ENCODE measurements at places on chromosomes 1 and 21.

GRCh38 chr21:36608041-36608896 is 90.6 kb upstream of the SIM2 start:
- no peak for DNase-seq

GRCh38 chr1:17108360-17108759 is 10.9 kb downstream of the PADI2 start:
- no peak for DNase-seq

GRCh38 chr1:117568999-117569398 is 36.8 kb upstream of the TENT5C start:
- DNase-seq: no peak

DNA sequence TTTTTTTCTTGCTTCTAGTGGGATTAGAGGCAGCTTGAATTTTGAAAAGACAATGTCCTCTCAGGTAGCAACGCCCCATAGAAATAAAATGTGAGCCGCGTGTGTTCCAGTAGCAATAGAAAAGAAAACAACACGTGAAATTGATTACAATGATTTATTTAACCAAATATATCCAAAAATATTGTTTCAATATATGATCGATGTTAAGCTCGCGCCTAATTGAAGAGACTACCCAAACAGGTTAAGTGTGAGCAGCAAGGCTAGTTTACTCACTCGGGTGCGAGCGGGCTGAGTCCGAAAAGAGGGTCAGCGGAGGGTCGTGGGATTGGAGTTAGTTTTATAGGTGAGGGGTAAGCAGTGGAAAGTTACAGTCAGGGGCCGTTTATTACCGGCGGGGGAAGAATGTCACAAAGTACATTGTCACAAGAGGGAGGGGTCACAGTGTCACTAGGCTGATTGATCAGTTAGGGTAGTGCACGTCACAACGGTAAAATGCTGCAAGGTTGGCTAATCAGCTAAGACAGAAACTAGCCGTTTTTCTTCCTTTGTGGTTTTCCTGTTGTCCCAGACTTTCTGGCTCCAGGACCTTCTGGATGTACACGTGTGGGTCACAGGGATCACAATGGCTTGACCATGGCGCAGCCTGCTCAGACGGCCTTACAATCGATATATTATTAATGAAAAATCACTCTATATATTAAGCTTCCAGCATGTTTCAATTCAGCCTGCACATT is 697 bp upstream of the ZNF670 start:
- DNase-seq: no peak

DNA sequence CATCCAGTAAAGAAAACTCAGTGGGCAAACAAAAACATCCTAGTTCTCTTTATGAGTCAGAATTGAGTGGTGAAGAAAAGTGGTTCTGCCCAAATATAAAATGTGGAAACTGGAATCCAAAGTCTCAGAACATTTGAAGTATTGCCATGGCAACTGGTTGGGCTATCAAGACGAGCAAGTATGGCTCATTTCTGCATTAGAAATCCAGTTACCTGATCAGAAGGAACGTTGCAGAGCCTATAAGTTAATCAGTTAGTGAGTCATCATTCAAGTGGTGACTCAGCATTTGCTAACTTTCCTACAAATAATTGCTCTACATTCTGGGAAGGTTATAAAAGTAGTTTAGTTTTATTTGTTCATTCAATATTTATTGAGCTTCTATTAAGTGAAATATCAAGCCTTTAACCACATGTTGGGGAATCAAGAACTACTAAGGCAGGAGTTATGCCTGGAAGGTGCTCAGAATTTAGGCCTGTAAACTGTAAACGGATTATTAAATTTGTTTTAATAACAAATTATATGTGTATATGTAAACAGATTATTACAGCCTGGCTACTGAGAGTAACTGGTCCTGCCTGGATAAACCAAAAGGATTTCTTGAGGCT is 104.3 kb downstream of the PAPPA2 start:
- peak; percentile 59 for DNase-seq

DNA sequence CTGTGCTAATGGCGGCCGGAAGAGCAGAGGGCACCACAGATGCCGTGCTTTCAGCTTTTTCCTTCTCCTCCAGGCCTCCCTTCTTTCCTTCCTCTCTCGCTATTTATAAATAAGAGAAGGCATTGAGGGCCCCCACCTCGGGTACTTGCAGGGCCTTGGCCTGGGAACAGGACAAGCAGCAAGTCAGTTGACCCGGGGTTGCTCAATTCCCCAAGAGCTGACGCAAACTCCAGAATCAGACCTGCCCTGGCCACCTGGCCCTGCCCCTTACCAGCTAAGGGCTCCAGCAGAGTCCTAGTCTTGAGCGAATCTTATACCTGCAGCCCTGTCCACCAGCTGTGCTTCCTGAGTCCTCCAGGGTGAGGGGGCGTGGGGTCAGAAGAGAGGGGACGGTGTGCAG is 13.5 kb downstream of the TNFRSF1B start:
- DNase-seq: no peak

GRCh38 chr1:35475356-35475755 is 81.8 kb downstream of the KIAA0319L start:
- DNase-seq: no peak

GRCh38 chr1:155648207-155649147 is 38.5 kb downstream of the MSTO1 start:
- peak; percentile 72 for DNase-seq

- DNase-seq: no peak
Measured at GRCh38 chr1:20964540-20965484, 177.7 kb upstream of the HP1BP3 start.

GRCh38 chr1:44681905-44682882 is 7.7 kb downstream of the ARMH1 start:
- no peak for DNase-seq

- peak; percentile 60 for DNase-seq
Measured at GRCh38 chr1:46246548-46247435, 771 bp upstream of the RAD54L start.

DNA sequence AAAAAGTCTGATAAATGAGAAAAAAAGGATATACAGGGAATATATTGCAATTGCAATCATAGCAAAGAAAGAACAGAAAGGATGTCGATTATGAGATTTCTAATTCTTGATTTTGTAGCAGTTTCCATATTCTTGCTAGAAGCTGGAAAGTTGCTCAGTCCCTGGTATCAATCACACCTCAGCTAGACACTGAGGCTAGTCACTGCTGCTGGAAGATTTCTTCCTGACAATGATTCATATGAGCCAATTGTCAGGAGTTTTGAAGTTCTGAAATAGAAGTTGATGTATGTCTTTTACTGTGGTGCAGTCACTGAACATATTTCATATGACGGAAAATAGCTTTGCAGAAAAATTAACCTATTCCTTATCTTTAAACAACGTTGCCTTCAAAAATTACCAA is 208.4 kb upstream of the C1orf105 start:
- no peak for DNase-seq

DNA sequence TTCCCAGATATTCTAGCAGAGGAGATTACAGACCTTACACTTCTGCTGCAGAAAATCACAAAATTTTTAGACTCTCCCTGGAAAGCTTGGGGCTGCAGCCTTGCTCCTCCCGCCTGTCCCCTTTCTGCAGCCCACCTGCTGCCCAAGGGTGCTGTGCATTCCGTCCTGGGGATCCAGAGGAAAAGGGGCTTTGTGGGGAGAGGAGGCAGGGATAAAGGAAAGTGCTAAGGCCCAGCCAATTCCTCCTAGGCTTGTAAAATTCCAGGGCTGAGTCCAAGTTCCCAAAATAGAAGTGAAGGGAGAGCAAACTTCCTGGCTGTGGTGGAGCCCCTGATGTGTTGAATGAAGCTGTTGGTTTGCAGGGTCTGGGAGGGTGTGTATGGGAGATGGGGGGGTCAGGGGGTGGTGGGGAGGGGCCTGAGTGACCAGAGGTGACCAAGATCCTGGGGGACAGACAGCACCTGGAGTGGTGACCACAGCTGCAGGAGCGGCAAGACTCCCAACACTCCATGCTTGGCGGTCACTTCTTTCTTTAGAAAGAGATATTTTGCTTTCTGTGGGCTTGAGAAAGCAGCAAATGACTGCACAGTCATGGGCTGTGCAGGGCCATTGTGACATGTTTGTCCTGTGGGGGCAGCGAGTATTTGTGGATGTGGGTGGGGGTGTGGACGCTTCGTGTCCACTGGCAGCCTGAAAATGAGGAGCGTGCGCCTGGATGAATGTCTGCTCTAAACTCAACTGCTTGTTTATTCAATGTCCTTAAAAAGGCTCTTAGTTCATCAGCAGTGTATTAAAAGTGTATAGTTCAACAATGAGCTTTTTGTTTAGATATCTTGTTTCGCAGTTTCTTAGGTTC is 68.4 kb downstream of the TLR5 start:
- no peak for DNase-seq

GRCh38 chr1:6496365-6496721 is 4.9 kb upstream of the PLEKHG5 start:
- no peak for DNase-seq

GRCh38 chr1:163290025-163290640 is 31.6 kb upstream of the NUF2 start:
- DNase-seq: peak; percentile 17

DNA sequence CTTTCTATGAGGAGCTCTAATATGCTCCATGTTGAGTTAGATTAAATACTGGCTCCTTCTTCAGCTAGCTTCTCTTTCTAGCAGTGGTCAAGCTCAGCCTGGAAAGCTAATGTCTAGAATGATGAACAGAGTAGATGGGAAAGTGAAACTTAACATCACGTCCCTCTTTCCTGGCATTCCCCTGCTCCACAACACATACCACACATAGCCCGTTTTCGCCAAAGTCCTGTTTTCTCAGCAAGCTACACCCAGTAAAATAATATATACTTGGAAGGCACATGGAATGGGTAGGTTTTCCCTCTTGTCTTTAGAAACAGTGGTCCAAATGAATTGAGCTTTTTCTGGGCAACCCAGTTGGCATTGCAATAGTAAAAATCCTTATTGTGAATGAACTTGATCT is 3.8 kb downstream of the KRTAP27-1 start:
- no peak for DNase-seq

DNA sequence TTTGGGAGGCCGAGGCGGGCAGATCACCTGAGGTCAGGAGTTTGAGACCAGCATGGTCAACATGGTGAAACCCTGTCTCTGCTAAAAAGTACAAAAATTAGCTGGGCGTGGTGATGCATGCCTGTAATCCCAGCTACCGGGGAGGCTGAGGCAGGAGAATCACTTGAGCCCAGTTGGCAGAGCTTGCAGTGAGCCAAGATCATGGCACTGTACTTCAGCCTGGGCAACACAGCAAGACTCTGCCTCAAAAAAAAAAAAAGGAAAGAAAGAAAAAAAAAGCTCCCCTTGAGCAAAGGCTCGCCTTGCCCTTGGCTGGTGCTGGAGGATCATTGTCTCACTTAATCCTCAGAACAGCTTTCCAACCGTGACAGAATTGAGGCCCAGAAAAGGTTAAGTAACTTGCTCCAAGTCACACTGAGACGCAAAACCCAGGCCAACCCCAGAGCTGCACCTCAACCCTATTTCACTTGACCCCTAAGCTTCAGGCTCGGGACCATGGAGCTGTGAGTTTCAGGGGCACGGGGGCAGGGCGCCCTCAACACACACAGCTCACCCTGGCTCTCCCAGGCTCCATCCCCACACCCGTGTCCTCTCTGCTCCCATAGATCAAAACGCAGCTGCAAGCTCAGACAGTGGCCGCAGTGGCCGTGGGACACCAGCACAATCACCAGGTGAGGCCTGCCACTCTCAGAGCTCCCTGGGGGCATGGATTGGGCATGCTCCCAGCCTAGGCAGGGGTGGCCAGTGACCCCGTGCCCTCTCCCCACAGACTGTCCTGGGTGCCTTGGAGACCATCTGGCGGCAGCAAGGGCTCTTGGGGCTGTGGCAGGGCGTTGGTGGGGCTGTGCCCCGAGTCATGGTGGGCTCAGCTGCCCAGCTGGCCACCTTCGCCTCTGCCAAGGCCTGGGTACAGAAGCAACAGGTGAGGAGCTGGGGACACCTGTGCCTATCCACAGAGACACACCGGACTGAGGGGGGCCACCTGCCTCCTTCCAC is 1.6 kb downstream of the SLC25A34 start:
- no peak for DNase-seq

DNA sequence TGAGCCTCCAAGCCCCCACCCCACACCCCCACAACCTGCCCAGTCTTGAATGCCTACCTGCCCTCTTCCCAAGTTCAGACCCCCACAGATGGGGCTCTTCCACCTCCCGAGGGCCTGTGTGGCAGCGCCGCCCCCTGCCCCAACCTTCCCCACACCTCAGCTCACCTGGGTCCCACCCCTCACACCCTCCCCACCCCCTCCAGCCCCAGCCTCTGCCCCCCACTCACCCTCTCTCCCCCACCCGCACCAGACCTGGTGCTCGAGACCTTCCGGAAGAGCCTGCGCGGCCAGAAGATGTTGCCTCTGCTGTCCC is 9.2 kb downstream of the TNFRSF18 start:
- DNase-seq: no peak

GRCh38 chr1:99481391-99481996 is 164.4 kb upstream of the PALMD start:
- peak; percentile 50 for DNase-seq

- DNase-seq: no peak
Measured at GRCh38 chr1:5599541-5599940, 392.7 kb downstream of the NPHP4 start.

DNA sequence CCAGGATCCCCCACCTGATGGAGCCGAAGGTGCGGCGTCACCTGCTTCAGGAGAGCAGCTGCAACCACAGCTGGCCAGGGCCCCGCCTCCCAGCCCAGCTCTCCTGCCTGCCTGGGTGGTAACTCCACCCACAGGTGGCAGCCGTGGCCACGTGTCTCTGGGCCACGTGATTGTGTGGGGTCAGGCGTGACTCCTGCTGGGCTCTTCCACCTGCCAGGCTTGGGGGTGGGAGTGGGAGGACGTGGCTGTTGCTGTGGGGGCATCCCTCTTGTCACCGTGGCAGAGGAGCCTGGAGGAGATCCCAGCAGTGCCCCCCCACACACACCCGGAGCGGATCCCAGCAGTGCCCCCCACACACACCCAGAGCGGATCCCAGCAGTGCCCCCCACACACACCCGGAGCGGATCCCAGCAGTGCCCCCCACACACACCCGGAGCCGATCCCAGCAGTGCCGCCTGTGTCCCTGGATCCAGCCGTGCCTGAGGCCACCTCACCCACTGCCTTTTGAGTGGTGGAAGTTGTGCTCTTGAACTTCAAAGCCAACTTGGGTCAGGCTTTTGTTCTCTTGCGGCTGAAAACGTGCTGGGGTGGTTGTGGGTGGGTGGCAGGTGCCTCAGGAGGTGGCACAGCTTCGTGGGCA is 32.2 kb downstream of the POFUT2 start:
- DNase-seq: peak; percentile 10

GRCh38 chr1:157363660-157364140 is 188.6 kb downstream of the FCRL5 start:
- DNase-seq: peak; percentile 77

- no peak for DNase-seq
Measured at GRCh38 chr1:219574484-219575087, 38.3 kb downstream of the ZC3H11B start.

DNA sequence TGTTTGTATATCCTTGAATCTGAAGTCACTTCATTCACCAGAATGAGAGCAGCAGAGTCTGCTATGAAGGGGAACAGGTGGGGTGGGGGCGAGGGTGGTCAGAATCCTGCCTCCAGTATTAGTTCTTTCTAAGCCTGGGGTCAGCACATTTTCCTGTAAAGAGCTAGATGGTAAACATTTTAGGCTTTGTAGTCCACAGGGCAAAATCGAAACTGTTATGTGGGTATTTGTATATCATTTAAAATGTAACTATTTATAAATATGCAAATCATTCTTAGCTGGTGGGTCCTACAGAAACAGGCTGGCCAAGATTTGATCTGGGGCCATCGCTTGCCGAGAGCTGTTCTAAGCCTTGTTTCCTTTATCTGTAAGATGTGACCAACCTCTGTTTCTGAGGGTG is 96.0 kb downstream of the IGSF21 start:
- DNase-seq: no peak

GRCh38 chr1:200916681-200917080 is 22.0 kb downstream of the INAVA start:
- DNase-seq: no peak
